ENCODE measurements at places on chromosomes 12 and 14.

- peak; percentile 89 for DNase-seq
Observed at GRCh38 chr14:76761136-76761959, at the start of gene VASH1. Gene VASH1 (plus strand): TSS chr14:76761468. CDS start chr14:76762822, 1,354 bp downstream.

- DNase-seq: peak; percentile 79
Observed at GRCh38 chr12:95623554-95624170, 72.4 kb upstream of the USP44 start.

DNA sequence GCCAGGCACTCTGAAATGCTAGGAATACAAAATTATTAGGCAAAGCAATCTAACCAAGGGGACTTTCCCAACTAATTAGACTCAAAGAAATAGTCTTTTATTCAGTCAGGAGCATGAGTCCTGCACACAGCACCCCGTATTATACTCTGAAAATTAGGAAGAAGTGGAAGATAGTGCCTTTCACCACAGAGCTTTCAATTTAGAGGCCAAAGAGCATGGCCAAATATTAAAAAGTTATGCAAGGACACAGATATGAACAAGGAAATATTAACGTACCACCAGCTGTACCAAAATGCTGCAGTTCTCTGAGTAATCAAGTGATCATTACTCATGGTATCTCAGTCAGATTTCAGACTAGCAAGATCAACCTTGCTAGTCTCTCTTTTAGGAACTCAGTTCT lies 22.6 kb upstream of the MDM2 start:
- no peak for DNase-seq

GRCh38 chr14:22836301-22837113 lies at the start of gene MMP14:
Gene MMP14 (plus strand): TSS chr14:22836585. CDS start chr14:22836818, 233 bp downstream.
- peak; percentile 77 for DNase-seq

DNA sequence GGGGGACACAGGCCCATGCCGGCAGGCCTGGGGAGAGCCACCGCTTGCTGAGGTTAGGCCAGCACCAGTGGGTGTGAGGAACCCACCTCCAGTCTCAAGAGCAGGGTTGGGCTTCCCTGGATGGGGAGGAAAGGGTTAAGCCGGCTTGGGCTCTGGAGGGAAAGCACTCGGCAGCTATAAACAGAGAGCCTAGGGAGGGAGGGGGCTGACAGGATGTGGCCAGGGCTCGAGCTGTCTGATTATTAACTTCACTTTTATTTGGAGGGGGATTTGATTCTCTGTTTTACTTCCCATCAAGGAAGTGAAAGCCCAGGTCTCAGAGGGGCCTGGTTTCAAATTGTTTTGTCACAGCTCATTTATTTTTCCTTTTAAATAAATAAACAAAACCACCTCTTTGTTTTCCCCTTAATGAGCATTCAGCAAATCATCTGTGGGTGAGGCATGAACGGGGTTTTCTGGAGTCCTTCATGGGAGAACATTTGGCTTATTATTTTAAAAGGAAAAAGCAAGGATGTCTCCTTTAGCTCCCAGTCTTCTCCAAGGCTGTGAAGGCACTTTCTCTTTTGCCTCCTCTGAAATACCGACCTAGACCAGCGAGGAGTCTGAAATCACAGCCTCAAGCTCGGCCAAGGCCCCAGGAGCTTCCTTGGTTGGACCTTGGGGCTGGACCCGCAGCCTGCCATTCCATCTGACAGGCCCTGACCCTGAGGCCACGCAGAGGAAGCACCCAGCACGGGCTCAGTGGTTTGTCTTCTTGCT lies 21.9 kb upstream of the ZFP36L1 start:
- peak; percentile 60 for DNase-seq

Measured in left ventricle myocardium superior (tissue), 1 donor.